ENCODE measurements at places on chromosomes 7 and 10.
A peak's percentile ranks its signal among the peaks of the same experiment; 100 is the strongest.

DNA sequence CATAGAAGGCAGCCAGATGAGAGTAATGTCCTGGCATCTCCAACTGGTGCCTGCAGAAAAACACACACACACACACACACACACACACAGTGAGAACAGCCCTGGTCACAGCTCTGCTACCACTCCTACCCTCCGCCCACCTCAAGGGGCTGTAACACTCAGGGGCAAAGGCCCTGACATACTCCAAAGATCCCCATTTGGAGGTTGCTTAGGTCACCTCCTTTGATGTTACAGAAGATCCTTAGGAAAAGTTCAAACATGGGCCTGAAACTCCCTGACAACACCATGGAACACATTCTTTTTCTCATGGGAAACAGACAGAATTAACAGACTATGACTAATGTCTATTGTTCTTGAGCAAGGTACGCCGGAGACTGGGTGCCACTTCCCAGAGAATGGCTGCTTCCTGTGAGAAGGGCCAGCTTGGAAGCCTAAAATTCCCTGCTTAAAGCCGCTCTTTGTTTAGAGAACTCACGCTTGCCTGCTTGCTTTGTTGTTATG is 27.7 kb downstream of the DENND11 start:
- DNase-seq: no peak

GRCh38 chr7:116732788-116733694 is 61.0 kb downstream of the MET start:
- no peak for DNase-seq

DNA sequence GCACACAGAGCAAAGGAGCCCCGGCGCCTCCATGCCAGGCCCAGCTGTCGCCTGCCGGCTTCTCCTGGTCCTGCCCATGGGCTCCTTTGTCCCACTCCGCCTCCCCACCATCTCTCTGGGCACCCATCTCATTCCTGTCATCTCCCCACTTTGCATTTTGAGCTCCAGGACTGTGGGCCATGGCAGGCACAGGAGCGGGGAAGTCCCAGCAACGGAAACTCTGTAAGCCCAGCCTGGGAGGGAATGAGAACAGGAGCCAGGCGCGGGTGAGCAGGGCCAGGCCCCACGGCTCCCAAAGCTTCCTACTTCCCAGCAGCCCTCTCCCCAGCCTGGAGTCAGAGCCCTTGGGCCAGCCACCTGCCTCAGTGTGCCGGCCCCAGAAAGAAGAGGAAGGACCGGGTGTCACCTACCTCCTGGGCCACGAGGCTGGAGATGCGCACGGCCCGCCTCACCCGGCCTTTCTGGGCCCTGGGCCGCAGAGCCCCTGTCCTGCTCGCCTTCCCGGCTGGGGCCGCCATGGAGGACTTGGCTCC is 23.1 kb downstream of the KCNH2 start:
- DNase-seq: no peak

DNA sequence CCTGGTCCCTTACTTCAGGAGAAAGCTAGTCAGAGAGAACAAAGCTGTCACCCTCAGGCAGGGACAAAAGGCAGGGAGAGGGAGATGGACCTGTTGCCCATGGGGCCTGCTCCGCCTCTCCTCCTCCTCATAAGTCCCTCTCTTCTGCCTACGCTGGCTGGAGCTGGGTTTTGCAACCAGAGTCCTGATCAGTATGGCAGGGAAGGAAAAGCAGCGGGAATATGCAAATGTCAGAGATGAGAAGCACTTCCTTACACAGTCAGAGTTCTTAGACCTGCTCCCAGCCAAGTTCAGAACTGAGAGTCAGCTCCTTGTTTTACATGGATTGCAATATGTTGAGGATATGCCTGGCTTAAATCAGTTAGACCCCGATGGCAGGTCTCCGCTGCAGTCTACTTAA is 231.1 kb downstream of the ADAM12 start:
- DNase-seq: no peak

DNA sequence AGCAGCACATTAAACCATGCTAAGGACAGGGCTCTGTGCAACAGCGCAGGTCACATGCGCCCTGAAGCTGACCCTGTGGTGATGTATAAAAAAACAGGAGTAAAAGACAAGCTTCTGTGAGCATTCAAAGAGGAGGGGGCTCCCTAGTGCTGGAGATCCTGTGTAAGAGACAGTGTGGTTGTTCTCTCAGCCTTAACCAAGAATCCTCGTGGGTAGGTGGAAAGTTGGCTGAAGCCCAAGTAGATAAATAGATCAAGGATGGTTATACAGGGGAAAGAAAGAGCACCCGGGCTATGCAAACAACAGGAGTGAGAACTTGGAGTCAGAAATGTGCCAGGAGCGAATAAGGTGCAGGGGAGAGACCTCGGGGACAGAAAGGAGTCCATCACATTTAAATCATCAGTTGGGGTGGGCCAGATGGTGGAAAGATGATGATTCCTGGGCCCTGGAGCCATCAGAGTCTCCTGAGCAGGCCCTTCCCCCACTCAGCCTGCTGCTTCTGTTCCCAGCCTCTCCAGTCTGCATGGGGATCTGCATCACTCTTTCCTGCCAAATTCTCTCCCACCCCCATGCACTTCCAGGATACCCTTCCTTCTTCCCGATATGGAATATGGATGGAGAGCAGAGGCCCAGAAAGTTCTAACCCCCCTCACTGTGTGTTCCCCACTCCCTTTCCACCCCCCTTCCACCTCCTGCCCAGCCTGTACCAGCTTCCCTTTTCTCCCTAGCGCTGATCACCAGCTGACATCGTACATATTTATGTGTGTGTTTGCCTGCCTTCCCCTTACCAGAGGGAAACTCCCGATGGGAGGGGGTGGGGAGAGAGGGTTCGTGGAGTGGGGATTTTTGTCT is 78.1 kb upstream of the PRR15 start:
- no peak for DNase-seq

DNA sequence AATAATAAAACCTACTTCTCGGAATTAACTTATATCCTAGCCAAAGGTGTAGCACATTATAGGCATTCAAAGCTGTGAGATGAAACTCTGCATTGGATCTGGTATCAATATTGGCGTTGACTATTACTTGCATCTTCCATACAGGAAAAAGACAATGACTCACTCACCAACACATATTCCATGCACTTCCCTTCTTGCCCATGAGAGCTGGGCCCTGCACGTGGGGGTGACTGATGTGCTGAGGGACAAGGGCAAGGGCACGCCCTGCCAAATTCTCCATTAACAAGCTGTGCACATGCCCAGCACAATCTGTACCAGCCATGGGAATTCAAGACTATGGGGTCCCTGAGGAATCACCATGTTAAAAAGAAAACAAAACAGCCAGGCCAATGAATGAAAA is 188.1 kb upstream of the PDE1C start:
- no peak for DNase-seq

DNA sequence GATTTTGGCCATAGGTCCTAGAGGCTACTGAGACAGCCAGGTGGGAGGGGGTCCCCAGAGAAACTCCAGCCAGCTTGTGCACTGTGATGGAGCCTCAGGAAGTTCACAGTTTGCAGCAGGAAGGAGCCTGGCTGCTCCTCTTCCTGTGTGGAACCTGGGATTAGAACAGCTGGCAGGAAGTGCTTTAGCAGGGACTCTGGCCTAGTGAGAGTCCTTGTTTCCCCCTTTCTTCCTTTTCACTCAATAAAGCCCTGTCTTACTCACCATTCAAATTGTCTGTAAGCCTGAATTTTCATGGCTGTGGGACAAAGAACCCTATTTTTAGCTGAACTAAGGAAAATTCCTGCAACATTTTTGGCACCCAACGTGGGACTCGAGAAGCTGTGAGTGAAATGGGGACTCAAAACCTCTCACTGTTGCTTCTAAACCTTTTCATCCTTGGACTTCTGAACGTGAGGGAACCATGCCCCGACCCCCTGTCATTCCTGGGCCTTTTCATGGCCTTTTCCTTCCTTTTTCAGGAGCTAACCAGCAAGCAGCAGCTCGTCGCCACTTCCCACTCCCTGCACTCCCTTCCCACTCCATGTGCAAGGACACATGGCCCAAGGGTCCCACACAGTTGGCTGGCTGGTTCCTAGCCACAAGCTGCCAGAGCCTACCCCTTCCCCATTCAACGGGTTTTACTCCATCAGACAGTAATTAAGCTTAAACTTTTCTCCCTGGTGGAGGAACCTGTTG is 32.8 kb upstream of the SORCS3 start:
- DNase-seq: no peak

GRCh38 chr10:79246209-79246581 is 101.1 kb upstream of the PPIF start:
- no peak for DNase-seq

- DNase-seq: no peak
Observed at GRCh38 chr10:31838065-31838464, 90.6 kb downstream of the ARHGAP12 start.

DNA sequence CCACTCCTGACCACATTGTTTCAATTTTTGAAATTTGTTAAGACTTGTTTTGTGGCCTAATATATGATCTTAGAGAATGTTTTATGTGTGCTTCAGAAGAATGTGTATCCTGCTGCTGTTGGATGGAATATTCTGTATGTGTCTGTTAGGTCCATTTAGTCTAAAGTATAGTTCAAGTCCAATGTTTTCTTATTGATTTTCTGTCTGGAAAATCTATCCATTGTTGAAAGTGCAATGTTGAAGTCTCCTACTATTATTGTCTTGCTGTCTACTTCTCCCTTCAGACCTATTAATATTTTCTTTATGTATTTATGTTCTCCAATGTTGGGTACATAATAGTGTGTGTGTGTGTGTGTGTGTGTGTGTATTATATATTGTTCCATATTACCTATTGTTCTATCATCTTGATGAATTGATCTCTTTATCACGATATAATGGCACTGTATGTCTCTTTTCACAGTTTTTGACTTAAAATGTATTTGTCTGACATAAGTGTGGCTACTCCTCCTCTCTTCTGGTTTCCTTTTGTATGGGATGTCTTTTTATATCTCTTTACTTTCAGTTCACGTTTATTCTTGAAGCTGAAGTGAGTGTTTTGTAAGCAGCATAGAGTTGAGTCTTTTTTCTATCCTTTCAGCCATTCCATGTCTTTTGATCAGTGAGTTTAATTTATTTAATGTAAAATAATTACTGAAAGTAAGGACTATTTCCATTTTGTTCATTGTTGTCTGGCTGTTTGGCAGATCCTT is 61.3 kb downstream of the AKR1D1 start:
- no peak for DNase-seq

DNA sequence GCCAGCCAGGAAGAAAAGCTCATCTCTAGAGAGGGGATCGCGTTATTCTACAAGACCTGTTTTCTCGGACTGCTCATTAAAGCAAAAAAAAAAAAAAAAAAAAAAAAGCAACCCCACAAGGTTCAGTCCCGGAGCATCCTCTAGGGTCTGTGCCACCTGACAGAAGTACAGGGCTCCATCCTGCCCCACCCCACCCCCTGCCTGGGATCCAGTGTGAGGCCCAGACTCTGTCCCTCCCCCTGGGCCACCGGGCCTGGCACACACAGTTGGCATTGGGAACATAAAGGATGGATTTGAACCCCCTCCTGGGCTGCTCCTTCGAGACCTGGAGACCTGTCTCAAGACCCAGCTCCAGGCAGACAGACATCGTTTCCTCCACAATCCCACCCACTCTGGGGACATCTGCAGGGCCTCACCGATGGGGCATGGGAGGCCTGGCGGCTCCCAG is 688 bp downstream of the ORAI2 start:
- DNase-seq: peak; percentile 20

DNA sequence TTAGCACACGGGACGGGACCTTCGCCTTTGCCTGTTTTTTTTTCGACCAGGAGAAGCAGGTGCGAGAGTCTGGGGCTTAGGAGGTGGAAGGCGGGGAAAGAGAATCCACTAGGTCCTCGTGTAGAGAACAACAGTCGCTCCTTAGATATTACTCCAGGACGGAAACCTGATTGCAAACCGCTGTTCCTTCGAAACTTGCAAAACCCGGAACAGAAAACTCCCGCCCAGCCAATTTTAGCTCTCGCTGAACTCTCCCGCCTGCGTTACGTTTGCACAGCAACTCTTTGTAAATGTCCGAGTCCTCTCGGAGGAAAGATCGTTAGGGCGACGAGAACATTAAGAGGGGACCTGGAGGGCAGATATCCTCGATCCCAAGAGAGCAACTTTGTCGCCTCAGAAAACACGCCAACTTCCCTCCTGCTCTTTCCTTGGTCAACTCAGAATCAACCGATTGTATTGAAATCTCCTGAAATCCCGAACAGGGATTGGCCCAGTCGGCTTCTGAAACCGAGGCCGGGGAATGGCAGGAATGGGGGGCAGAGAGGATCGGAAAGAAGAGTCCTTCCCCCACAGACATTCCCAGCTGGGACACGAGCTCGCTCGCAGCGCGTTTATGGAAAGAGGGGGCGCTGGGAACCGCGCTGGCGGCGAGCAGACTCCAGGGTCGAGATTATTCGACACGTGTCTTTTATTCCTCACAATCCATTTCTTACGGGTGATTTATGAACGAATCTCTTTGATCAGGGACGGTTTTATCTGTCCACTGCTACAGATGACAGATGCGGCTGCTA is 9.9 kb downstream of the TWIST1 start:
- DNase-seq: no peak

GRCh38 chr10:60186315-60187071 is 203.2 kb downstream of the ANK3 start:
- DNase-seq: no peak

All from T-helper 9 cell (primary cell).